ENCODE measurements at places on chromosomes 5 and 9.
A peak's percentile ranks its signal among the peaks of the same experiment; 100 is the strongest.

DNA sequence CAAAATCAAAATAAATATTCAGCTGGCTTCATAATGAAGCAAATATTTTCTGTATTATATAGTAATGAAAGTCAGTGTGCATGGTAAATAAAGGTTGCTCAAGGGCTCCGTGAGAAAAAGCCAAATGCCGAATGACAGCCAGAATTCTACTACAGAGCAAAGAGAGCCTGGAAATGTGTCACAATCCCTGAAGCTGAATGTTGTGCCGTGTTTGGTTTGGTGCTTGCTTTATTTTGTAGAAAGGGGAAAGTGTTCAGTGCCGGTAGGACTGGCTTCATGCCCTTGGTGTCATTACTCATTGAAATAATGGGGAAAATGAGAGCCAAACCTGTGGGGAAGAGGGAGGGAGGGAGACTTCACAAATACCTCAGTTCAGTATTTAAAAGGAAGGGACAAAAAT lies 26.8 kb upstream of the ADAMTSL1 start:
- no peaks in the 10 kb centered on the region for H3K27me3 ChIP-seq
- DNase-seq: no peak
- H3K36me3 ChIP-seq: no peaks in the 10 kb centered on the region
- H3K4me1 ChIP-seq: no peaks in the 10 kb centered on the region

DNA sequence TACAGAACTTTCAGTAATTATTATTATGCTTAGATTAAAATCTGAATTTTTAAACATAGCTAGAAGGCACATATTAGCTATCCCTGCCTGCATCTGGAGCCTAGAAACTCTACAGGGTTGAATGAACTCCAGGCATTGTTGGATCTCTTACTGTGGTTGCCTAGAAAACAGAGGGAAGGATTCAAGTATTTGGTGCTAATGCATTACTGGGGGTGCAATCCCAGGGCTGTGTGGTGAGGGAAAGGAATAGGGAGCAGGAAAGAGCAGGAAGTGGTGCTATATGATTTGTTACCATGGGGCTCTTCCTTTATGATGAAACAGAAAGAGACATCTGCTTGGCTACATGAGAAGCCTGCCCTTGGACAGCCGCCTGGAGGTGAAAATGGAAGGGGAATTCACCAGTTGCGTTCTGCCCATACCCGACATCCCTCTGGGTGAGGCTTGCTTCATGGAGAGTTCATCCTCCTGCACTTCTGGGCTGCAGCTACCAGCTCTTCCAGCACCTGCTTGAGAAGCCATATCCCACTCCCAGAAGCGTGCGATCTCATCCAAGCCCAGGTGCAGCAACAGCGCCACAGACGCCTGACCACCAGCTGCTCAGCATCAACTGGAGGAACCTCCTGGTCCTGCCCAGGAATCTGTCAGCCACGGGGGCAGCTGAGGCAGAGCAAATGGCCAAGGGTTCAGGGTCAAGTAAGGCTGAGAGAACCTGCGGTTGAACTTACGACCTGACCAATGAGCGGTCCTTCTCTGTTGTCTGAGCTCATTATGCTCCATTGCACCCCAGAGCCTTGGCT lies 362.8 kb downstream of the SEMA5A start:
- H3K36me3 ChIP-seq: no peaks in the 10 kb centered on the region
- no peaks in the 10 kb centered on the region for H3K27me3 ChIP-seq
- no peak overlapping the region for H3K27ac ChIP-seq
- no peak for DNase-seq
- H3K4me3 ChIP-seq: no peak overlapping the region
- no peaks in the 10 kb centered on the region for H3K4me1 ChIP-seq

DNA sequence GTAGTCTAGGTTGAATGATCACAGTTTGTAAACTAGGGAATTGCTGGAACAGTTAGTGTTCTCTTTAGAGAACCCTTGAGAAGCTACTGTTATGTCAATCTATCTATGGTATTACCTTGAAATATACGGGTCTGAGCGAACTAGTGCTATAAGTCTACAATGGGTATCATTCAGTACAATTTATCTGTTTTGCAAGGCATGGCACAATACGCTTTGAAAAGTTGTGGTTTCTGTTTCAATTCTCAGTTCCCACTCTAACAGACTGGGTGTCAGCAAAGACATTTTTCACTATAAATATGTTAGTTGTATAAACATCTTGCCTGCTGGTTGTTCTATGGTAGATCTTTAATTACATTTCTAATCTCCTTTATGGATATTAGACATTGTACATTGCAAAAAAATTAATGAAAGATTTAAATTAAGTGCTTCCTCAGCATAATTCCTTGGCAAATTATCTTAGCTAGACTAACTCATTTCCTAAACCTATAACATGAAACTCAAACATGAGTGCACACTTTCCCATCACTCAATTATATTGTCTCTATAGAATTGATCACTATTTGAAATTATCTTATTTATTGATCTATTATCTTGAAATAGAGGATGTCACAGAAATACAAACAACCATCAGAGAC lies 24.9 kb upstream of the SLCO6A1 start:
- peaks cover 11% of the 10 kb centered on the region for H3K27me3 ChIP-seq
- H3K36me3 ChIP-seq: no peaks in the 10 kb centered on the region
- DNase-seq: no peak
- H3K27ac ChIP-seq: no peak overlapping the region

DNA sequence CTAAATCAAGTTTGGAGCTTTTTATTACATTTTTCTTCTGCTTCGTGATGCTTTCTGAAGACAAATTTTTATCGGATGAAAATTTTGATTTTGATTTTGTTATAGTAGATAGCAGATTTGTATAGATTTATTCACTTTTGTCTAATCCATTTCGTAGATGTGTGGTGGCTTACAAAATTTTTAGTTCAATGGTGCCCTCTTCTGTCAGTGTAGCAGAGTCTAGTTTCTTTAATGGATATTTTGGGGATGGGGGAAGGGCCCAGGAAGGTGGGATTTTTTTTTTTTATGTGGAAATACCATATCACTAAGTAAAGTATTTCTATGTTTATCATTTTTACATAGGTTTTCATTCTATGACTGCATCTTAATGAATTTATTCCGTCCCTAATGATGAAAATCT lies 259.9 kb upstream of the TARS1 start:
- peaks cover 2% of the 10 kb centered on the region for H3K4me1 ChIP-seq
- no peak overlapping the region for H3K4me3 ChIP-seq
- H3K27me3 ChIP-seq: no peaks in the 10 kb centered on the region
- no peak overlapping the region for H3K27ac ChIP-seq

DNA sequence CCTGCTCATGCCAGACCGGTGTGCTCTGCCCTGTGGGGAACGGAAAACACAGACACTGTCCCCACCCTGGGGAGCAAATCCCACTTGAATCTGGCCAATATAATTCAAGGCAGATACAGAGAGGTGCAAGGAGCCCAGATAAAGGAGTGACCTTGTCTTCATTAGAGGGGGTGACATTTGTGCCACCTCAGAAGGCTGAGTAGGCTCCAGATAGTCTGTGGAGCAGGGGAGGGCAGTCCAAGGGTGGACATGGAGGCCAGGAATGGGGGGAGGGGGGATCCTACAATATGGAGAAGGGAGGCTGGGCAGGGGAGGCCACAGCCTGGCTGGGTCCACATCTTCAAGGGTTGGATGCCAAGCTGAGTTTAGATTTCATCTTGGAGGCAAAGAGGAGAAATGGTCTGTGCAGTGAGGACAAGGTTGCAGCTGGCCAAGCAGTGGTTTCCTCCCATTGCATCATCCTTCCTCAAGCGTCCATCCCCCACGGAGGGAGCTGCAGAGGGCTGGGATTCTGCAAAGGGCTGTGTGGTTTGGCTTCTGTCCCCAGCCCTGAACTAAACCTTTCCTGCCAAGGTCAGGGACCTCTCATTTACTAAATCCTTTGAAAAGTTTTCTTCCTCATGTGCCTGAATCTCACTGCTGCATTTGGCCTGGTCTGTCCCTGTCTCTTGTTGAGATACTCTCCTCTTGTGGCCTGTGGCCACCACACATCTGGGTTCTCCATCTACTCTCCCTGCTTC lies 60.1 kb downstream of the GALNT12 start:
- DNase-seq: no peak
- no peak overlapping the region for H3K27ac ChIP-seq
- H3K4me3 ChIP-seq: no peak overlapping the region
- peaks cover 20% of the 10 kb centered on the region for H3K27me3 ChIP-seq
- no peaks in the 10 kb centered on the region for H3K36me3 ChIP-seq
- H3K4me1 ChIP-seq: peaks cover 13% of the 10 kb centered on the region

DNA sequence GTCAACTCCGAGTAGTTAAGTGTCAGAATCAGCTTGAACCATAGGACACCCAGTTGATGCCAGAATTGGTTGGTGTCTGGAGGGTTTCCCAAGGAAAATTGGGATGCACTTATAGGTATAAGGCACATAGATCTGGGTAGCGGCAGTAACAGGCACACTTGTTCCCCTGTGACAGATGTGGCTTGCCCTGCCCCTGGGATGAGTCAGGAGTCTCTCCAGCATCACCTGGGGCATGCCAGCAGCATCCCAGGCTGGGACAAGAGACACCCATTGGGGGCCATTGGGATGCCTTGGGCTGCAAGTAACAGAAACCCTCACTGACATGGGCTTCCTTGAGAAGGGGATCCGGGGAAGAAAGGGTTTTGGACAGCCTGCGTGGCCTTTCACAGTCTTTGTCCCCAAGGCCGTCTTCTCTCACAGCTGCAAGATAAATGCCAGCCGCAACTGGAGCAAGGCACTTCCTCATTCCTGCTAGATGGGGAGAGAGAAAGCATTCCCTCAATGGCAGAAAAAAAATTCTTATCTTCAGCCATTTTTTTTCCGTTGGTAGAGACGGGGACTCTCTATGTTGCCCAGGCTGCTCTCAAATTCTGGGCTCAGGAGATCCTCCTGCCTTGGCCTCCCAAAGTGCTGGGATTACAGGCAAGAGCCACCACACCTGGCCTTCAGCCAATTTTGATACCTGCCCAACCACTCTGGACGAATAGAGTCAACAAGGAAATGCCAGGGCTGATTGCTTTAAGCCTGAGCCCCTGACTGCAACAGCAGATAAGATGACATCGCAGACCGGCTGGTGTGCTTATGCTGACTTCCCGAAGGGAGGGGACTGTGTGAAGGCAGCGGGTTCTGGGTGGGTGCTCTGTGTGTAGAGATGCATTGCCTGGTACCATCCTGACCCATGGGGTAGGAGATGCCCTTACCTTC lies 13.3 kb upstream of the RNF130 start:
- H3K27ac ChIP-seq: no peak overlapping the region
- DNase-seq: no peak
- H3K4me3 ChIP-seq: no peak overlapping the region
- peaks cover 30% of the 10 kb centered on the region for H3K4me1 ChIP-seq

- no peak for DNase-seq
- H3K27ac ChIP-seq: no peak overlapping the region
- no peaks in the 10 kb centered on the region for H3K36me3 ChIP-seq
- no peak overlapping the region for H3K4me3 ChIP-seq
- H3K4me1 ChIP-seq: no peaks in the 10 kb centered on the region
These were observed 92.0 kb downstream of the SH3TC2 start for GRCh38 chr5:148970876-148971275.

DNA sequence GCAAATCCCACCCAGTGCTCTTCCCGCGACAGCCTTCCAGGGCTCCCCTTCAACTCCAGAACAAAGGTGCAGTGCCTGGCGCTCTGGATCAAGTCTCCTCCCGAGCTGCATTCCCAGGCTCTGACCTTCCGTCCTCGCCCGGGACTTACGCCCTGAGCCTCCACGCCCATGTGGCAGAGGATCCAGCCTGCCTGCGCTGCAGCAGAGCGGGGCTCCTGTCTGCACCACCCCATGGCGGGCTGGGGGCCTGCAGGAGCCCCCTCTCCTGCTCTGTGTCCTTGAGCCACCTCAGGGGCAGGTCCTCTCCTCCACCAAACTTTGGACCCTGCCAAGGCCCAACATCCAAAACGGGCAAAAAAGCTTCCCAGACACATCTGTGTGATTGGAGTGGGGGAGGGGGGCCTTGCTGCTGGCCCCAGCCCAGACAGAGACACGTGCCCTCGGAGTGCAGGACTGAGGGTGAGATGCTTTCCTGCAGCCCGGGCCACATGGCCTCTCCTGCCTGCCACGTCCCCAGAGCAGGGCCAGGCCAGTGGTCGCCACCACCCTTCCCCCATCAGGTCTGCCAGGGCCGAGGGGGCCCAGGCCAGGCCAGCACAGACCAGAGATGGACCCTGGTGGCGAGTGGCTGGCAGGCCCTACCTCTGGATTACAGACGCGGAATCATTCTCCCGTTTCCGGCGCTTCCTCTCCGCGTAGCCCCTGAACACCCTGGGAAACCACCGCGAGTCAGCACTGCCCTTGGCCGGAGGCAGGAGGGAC lies 4.4 kb downstream of the NSMF start:
- H3K27ac ChIP-seq: no peak overlapping the region
- H3K36me3 ChIP-seq: peaks cover 34% of the 10 kb centered on the region
- H3K4me1 ChIP-seq: peaks cover 27% of the 10 kb centered on the region
- no peaks in the 10 kb centered on the region for H3K27me3 ChIP-seq

DNA sequence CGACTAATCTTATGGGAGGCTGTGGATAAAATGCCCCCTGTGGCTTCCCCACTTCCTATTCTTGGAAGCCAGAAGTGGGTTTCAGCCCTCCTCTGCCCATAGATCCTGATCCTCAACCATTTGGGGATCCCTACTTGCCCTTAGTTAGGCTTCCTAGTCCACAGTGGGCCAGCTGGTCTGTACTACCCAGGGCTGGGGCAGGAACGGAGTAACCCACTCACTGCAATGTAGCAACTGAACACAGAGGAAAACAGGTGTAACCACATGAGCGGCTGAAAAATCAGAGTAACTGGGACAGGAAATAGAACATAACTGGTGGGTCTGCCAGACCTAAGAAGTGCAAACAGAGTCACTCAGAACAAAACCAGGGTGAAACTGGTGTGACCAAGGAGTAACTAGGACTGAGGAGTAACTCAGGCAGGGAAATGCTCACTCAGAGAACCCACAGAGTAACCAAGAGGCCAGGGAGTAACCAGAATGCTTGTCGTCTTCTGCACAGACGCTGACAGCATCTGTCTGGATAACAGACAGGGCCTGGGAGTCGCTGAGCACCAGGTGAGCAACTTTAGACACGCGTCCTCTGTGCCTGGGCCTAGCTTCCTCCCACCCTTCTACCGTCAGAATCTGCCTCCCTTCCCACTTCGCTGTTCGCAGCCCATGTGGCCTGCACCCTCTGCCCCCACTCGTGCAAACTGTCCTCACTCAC lies 1.0 kb downstream of the AQP3 start:
- peak overlapping the region; percentile 89 for H3K4me3 ChIP-seq
- H3K36me3 ChIP-seq: peaks cover 9% of the 10 kb centered on the region
- peak overlapping the region; percentile 91 for H3K27ac ChIP-seq
- no peaks in the 10 kb centered on the region for H3K27me3 ChIP-seq

- peaks cover 11% of the 10 kb centered on the region for H3K27me3 ChIP-seq
- no peak for DNase-seq
- H3K27ac ChIP-seq: no peak overlapping the region
- no peak overlapping the region for H3K4me3 ChIP-seq
- H3K36me3 ChIP-seq: no peaks in the 10 kb centered on the region
These were observed 22.7 kb downstream of the CAVIN4 start for GRCh38 chr9:100600521-100601079.

- H3K27me3 ChIP-seq: no peaks in the 10 kb centered on the region
- no peak for DNase-seq
- H3K27ac ChIP-seq: no peak overlapping the region
- no peak overlapping the region for H3K4me3 ChIP-seq
- no peaks in the 10 kb centered on the region for H3K4me1 ChIP-seq
These were observed 18.8 kb downstream of the SMIM32 start for GRCh38 chr5:136174021-136174659.

- no peaks in the 10 kb centered on the region for H3K36me3 ChIP-seq
- no peak for DNase-seq
- H3K4me3 ChIP-seq: no peak overlapping the region
- no peak overlapping the region for H3K27ac ChIP-seq
These were observed 171.2 kb downstream of the SLC12A2 start for GRCh38 chr5:128254789-128255188.

GRCh38 chr9:70642341-70642740 lies 227.9 kb upstream of the KLF9 start:
- peaks cover 6% of the 10 kb centered on the region for H3K27me3 ChIP-seq
- no peak for DNase-seq
- no peaks in the 10 kb centered on the region for H3K36me3 ChIP-seq
- H3K4me1 ChIP-seq: no peaks in the 10 kb centered on the region
- no peak overlapping the region for H3K4me3 ChIP-seq
- H3K27ac ChIP-seq: no peak overlapping the region
